ENCODE measurements at places on chromosomes 11 and 22.
A peak's percentile ranks its signal among the peaks of the same experiment; 100 is the strongest.

GRCh38 chr11:19306179-19306944 is 65.6 kb upstream of the E2F8 start:
- DNase-seq: no peak

GRCh38 chr11:132424433-132424832 is 1054.0 kb downstream of the NTM start:
- DNase-seq: no peak

DNA sequence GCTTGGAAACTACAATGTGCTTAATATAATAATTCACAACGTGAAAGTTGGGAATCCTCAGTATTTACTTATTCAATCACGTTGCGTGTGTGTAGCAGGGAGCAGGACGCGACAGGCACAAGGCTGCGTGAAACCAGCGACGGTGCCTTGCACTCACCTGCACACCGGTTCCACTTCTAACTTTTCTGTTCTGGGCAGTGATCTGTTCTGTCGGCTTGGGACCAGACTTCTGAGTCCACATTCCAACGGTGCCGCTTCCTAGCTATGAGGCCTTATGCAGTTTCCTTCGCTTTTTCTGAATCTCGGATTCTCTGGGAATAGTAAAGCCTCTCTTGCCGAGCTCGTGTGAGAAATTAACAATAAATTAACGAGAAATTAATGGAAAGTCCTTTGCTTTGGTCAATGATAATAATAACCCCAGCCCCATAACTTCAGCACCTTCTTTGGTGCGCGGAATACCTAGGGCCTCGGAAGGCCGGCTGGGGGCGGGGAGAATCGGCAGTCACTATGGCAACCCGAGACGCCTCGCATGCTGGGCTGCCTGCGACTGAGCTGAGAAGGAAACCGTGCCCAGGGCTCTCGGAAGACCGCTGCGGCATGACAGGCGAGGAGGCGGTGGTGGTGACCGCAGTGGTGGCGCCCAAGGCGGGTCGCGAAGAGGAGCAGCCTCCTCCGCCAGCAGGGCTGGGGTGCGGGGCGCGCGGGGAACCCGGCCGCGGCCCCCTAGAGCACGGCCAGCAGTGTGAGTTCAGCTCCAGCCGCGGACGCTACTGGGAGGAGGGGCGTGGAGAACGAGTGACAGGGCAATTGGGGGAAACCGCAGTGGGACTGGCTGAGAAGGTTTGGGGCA is at the start of gene C11orf97:
Gene C11orf97 (plus strand): TSS at position 530 of the 850 bp plus-strand sequence. CDS start 68 bp downstream, at position 598.
- DNase-seq: peak; percentile 50

DNA sequence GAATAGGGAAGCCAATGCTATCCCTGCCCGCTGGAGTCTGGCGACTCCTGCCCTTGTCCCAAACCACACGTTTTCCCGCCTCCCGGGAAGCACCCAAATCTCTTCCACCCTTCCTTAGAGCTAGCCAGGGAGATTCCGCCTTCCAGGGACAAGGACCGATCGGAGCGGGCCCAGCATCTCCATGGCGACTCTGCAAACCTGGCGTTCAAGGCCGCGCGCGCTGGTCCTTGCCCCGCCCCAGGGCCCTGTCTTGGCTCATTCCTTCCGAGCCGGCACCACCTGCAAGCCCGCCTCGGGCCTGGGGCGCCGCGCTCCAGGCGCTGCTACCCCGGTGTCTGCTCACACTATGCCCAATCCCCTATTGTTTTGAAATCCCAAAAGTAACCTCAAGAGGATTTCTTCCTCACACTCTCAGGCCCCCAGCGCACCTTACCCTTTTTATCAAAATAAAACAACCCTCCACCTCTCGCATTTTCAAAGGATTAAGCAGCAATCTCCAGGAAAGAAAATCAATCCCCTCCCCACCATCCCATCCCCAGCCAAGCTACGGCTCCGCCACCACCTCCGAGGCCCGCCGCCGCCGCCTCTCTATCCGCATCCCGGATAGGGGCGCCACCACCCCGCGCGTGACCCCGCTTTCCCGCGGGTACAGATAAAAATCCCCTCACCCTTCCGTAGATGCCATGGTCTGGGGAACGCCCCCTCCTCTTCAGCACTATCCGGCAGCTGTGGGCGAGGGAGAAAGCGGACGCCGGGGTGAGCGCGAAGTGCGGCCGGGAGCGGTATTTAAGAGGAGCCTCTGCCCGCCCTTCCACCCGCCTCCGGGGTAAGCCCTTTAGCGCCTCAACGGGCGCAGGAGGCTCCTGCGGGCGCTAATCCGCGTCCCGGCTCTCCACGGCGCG is 825 bp downstream of the SLC1A2 start:
- no peak for DNase-seq

- no peak for DNase-seq
Observed at GRCh38 chr11:104443387-104443786, 279.4 kb upstream of the PDGFD start.

- no peak for DNase-seq
Observed at GRCh38 chr11:74577624-74578396, 14.6 kb upstream of the POLD3 start.

GRCh38 chr11:26841818-26842473 is 120.1 kb upstream of the SLC5A12 start:
- no peak for DNase-seq

DNA sequence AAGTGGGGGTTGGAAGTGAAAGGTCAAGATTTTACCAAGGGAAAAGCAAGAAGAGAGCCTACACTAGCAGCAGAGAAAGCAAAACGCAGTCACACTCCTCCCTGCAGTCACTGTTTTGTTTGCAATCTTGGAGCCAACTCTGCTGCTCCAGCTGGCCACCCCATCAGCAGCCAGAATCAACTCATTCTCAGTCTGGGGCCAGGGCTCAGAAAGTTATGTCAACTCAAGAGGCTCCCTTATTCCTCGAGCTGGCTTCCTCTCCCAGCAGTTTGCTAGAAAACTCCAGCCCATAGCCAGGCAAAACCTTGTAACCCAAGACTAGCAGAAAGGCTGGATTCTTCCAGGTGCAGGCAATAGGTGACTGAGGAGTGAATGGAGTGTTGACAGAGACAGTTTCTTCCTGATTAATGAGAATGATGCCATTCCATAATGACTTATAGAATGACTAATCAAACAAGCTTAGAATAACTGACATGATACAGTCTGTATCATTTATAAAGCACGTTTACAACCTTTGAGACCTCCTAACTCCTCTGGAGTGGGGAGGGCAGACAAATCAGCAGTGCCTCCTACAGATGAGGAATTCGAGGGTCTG is 53.4 kb downstream of the P4HA3 start:
- no peak for DNase-seq

DNA sequence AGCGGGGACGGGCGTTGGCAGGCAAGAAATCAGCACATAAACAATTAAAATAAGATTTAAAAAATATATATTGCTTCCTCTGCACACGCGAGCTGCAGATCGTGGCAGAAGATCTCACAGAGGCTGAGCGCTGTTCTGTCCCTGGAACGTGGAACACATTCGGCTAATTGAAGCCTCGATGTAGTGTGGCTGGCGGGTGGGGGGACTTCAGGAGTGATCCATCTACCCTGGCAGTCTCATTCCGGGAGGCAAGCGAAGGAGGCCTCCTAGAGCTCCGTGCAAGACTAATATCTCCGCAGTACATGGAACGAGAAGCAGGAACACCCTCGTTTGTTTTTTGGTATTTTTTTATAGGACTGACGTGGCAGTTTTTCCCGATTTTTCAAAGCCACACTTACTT is 402.4 kb downstream of the MN1 start:
- no peak for DNase-seq

GRCh38 chr11:134856056-134856971 is 444.3 kb upstream of the B3GAT1 start:
- no peak for DNase-seq

DNA sequence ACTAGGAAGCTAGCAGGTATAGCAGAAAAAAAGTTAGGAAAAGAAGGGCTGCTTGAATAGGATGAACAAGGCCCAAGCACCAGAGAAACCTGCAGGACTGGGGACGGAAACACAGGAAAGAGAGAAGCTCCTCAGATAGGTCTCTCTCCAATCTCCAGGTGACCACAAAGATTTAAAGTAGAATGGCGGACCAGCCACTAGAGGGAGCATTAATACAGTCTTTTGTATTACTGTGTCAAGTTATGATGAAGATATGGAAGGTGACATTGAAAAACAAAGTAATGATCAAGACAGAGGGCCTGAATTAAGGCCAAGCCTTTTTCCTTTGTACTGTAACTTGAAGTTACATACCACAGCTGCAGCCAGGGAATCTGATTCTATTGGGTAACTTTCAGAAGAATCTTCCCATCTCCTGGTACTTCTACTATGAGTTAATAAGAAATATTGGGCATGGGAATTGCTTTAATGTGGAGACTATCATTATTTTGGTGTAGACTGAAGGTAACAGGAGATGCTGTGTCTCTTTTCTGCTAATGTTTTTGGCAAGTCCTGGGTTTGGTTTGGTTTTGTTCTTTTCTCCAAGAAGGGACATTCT is 33.8 kb downstream of the OR2AG2 start:
- peak; percentile 50 for DNase-seq

DNA sequence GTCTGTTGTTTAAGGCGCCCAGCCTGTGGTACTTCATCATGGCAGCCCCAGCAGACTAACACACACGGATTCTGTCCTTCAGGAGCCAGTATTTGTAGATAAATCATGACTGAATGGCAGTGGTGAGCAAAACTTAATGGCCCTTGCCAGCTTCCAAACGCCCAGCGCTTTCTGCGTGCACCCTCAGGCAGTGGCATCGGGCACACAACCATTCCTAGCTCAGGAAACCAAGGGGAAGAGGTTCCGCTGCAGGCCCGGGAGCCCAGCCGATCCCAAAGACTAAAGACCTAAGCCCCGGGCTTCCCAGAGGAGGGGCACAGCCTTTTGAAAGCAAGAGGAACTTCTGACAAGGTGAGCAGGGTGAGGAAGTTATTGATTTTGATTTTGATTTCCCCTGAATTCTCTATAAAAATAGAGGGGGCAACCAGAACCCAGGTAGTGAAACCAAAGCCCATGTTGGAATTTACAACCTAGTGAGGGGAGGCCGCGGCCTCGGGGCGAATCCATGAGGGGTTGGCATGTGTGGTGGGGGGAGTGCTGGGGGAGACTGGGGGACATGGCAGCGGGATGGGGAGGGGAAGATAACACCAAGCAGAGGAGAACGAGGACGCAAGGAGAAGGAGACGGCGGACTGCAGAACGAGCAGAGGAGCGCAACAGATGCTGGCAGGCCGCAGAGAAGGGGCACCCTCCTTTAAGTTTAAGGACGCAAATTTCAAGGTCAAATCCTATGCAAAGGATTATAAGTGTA is 79.9 kb upstream of the SEPTIN5 start:
- DNase-seq: no peak

DNA sequence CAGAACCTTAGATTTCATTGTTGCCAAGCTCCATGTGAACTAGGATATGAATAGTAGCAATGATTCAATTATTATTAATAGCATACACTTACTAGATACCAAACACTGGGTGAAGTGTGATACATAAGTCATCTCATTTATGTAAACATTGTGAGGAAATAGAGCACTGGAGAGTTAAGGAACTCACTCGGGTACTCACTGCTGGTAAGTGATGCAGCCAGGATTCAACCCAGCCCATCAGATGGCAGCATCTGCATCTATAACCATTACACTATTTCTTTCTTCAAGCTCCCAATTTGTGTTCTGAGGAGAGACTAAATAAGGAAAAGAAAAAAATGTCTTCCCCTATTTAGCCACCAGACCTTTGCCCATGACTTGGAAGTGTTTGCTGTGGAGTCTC is 10.2 kb upstream of the ALG8 start:
- no peak for DNase-seq

GRCh38 chr11:107017104-107017432 is 1.2 kb downstream of the GUCY1A2 start:
- DNase-seq: no peak

- no peak for DNase-seq
Observed at GRCh38 chr11:84518631-84519183, 1108.4 kb downstream of the DLG2 start.

GRCh38 chr11:113470233-113470632 is 5.0 kb downstream of the DRD2 start:
- no peak for DNase-seq

DNA sequence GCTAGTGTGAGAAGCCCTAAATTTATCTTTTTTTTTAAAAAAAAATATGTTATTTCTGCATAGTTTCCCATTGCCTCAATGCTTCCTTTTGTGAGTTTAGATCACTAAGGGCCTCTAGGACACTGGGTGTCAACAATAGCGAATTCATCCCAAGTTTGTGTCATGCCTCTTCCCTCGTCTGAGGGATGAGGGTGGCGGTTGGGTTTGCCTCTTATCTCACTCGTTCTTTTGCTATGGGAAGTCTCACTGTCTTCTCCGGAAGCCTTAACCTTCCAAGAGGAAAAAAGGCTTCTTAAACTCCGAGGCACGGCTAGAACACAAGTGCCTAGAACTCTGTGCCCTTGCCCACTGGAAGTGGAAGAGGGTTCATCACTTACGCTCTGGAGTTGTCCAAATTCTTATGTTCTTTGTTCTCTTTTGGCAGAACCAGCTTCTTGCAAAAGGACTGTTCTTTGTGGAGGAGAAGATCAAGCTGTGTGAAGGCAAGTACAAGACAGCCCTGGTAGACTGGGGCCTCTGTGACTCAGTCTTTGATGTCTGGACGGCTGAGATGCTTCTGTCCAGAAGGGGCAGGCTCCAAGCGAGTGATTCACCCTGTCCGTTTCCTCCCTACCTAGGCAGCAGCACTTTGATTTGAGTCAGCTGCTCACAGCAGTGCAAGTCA is 78.5 kb downstream of the TRAF6 start:
- DNase-seq: no peak

- no peak for DNase-seq
Observed at GRCh38 chr11:13874597-13874996, 87.9 kb upstream of the SPON1 start.

DNA sequence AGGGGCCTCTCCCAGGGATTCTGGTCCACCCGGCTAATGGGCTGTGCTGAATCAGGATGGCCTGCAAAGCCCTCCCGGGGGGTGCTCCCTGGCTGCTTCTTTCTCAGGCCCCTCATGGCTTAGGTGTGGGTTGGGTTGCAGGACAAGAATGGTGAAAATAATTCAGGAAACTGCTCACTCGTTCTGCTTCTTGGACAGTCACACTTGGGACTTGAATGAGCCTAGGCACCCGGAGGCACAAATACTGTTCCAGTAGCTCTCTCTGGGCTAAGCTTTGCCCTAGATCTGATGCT is 83.2 kb downstream of the TRIM29 start:
- DNase-seq: no peak

DNA sequence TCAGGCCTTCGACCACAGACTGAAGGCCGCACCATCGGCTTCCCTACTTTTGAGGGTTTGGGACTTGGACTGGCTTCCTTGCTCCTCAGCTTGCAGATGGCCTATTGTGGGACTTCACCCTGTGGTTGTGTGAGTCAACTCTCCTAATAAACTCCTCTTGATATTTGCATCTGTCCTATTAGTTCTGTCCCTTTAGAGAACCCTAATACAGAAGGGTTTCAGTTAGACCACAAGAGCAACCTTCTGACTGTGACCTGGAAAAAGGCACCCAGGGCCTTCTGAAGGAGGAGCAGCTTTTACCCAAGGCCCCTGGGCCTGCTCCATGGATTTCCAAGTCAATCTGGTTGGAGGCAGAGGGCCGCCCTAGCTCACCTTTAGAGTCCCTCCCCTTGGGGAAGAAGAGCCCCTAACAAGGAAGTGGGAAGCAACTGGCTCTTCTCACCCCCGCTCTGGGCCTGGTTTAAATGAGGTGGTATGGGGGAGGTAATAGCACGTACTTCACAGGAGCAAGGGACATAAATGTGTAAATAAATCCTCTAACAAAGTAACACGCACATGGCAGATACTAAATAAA is 11.2 kb upstream of the CHST1 start:
- DNase-seq: no peak

All from stimulated activated CD4-positive, alpha-beta T cell treated with anti-CD3 and anti-CD28 coated beads, Interleukin-12 subunit alpha, Interleukin-12 subunit beta, amount 100 ng/mL, for 4 hours (primary cell).